H1 (cell line): ENCODE measurements at places on chromosomes 3 and 15. TPM values are rescaled to one million over a fixed set of nuclear protein-coding genes. Genes with fewer than 3 reads are reported as not detected.

GRCh38 chr15:101137312-101137940 lies 114.4 kb downstream of the CHSY1 start:
- no peaks in the 10 kb centered on the region for H3K36me3 ChIP-seq
- no peak overlapping the region for H3K4me3 ChIP-seq
- DNase-seq, result no peak
- no peaks in the 10 kb centered on the region for H3K27me3 ChIP-seq
- no peaks in the 10 kb centered on the region for H3K4me1 ChIP-seq

MEX3B gene
- 15.6 and 15.9 TPM in 2 replicates for total RNA-seq

DNA sequence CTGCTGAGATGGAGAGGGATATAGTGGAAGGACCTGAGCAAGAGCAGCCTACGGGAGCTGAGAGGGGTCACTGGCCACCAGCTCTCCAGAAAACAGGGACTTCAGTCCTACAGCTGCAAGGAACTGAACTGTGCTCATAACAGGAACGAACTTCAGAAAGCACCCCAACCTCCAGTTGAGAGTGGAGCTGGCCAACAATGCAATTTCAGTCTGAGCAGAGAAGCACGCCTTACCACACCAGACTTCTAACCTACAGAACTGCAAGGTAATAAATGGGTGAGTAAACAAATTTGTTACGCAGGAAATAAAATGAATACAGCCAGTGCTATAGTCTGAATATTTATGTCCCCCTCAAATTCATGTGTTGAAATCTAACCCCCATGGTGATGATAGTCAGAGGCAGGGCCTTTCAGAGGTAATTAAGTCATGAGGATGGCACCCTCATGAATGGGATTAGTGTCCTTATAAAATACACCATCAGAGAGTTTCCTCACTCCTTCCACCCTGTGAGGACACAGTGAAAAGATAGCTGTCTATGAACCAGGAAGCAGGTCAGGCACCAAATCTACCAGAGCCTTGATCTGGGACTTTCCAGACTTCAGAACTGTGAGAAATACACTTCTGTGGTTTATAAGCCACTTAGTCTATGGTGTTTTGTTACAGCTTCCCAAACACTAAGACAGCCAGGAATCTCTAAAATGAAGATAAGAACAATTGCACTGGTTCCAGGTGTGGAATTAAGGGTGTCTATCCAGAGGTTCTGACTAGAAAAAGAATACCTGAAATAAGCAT lies 58.6 kb downstream of the SYNM start:
- DNase-seq, result peak; percentile 7
- no peak overlapping the region for H3K4me3 ChIP-seq
- H3K27me3 ChIP-seq, result no peaks in the 10 kb centered on the region
- no peaks in the 10 kb centered on the region for H3K4me1 ChIP-seq

MED12L gene
- total RNA-seq, result 24.0 and 26.2 TPM in 2 replicates

CLDN16 gene
- total RNA-seq, result not detected in 2 replicates

- no peak overlapping the region for H3K4me3 ChIP-seq
- DNase-seq, result peak; percentile 74
- H3K27me3 ChIP-seq, result no peaks in the 10 kb centered on the region
- H3K27ac ChIP-seq, result no peak overlapping the region
- no peaks in the 10 kb centered on the region for H3K36me3 ChIP-seq
- H3K4me1 ChIP-seq, result no peaks in the 10 kb centered on the region; the same call in 1 of the 2 replicates
Measured at GRCh38 chr3:184727357-184728009, 15.6 kb upstream of the MAGEF1 start.

DNA sequence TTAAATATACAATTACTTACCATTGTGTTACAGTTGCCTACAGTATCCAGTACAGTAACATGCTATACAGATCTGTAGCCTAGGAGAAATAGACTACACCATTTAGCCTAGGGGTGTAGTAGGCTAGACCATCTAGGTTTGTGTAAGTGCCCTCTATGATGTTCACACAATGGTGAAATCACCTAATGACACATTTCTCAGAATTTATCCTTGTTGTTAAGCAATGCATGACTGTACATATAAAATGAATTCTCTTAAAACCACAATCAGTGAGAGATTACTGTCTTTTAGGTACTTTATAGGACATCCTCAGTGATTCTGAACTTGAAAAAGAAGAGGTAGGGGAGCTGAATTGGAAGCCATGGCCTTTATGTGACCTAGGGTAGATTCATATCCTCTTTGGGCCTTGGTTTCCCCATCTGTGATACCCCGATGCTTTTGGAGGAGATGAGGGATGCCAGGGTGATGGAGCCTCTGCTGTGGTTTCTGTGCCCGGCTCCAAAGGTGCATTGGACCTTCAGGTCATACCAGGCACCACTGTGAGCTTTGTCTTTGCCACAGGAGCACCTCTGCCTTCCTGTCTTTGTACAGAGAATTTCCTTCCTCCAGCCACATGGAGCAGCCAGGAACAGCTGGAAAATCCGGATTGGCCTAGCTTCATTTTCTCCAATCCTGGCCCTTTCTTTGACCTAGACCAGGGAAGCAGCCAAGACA lies 51.9 kb upstream of the FLNB start:
- DNase-seq, result no peak
- no peaks in the 10 kb centered on the region for H3K36me3 ChIP-seq
- H3K27me3 ChIP-seq, result no peaks in the 10 kb centered on the region

GRCh38 chr3:38651153-38651789 lies 1.8 kb upstream of the SCN5A start:
- peaks cover 33% of the 10 kb centered on the region for H3K27me3 ChIP-seq
- H3K4me3 ChIP-seq, result peak overlapping the region; percentile 59
- H3K27ac ChIP-seq, result no peak overlapping the region
- H3K4me1 ChIP-seq, result no peaks in the 10 kb centered on the region
- H3K36me3 ChIP-seq, result no peaks in the 10 kb centered on the region

DNA sequence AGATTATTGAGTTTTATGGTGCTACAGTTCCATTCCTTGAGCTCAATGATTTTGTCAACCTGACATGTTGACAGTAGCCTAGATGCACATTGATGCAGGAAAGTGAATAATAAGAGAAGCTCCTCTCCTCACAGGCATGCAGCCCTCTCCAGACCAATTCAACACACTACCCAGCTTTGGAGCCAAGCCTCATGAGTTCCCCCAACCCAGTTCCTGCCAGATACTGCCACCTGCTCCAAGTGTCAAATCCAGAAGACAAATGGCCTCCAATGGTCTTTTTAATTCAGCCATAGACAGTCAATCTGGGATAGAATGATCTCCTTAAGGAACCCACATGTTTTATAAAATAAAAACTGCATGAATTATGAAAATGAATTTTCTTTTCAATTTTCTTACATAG lies 83.7 kb upstream of the ARHGEF3 start:
- H3K27ac ChIP-seq, result no peak overlapping the region
- H3K4me1 ChIP-seq, result no peaks in the 10 kb centered on the region
- DNase-seq, result no peak
- H3K36me3 ChIP-seq, result no peaks in the 10 kb centered on the region
- no peaks in the 10 kb centered on the region for H3K27me3 ChIP-seq
- no peak overlapping the region for H3K4me3 ChIP-seq

DNA sequence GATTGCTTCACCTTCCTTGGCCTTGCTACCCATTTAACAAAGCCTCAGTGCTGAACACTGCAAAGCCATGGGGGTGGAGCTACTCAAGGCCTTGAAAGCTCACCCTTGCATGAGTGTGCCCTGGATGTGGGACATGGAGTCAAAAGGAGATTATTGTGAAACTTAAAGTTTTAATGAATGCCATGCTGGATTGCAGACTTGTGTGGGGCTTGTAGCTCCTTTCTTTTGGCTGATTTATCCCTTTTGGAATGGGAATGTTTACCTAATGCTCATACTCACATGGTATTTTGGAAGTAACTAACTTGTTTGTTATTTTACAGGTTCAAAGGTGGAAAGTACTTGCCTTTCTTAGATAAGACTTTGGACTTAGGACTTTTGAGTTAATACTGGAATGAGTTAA lies 538.5 kb upstream of the NECTIN3 start:
- H3K36me3 ChIP-seq, result no peaks in the 10 kb centered on the region
- H3K4me3 ChIP-seq, result no peak overlapping the region
- H3K27me3 ChIP-seq, result no peaks in the 10 kb centered on the region
- peaks cover 3% of the 10 kb centered on the region; the same call in 1 of the 2 replicates for H3K4me1 ChIP-seq

GRCh38 chr15:98433346-98433745 lies 215.0 kb upstream of the IGF1R start:
- peaks cover 10% of the 10 kb centered on the region; the same call in 1 of the 2 replicates for H3K27me3 ChIP-seq
- no peak for DNase-seq
- no peak overlapping the region for H3K4me3 ChIP-seq
- H3K36me3 ChIP-seq, result no peaks in the 10 kb centered on the region
- H3K4me1 ChIP-seq, result no peaks in the 10 kb centered on the region

DNA sequence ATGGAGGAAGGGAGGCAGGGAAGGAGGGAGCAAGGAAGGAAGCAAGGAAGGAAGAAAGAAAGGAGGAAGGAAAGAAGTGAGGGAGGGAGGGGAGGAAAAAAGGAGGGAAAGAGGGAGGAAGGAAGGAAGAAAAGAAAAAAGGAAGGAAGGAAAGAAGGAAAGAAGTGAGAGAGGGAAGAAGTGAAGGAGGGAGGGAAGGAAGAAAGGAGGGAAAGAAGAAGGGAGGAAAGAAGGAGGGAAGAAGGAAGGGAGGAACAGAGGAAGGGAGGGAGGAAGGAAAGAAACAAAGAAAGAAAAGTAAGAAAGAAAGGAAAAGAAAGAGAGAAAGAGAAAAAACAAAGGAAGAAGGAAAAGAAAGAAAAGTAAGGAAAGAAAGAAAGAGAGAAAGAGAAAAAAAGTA lies 183.0 kb upstream of the SLC24A5 start:
- no peak overlapping the region for H3K27ac ChIP-seq
- no peaks in the 10 kb centered on the region for H3K36me3 ChIP-seq
- DNase-seq, result no peak
- no peaks in the 10 kb centered on the region for H3K4me1 ChIP-seq

DNA sequence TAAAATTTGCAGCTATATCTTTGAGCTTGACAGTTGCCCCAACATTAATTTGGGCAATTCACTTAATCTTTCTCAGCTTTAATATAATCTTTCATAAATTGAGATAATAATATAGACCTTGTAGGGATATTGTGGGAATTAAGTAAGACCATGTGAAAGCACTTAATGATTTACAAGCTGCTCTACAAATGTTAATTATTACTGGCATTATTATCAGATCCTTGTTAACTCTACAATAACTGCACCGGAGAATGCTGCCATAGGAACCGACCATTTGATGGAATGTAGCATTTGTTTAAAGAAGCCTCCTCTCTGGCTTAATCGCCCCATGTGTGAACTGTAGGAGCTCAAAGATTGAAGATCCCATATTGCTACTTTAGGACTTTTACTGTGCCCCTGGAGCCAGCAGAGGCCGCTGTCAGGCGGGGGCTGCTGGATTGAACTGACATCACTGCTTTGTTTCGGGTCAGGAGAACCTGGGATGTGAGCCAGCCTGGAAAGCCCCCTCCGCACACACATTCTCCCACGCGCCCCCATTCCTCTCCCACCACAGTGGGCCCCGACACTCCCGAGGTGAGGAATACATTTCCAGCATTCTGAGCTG lies 154.2 kb upstream of the TNIK start:
- no peak overlapping the region for H3K27ac ChIP-seq
- no peaks in the 10 kb centered on the region for H3K4me1 ChIP-seq
- peak; percentile 76 for DNase-seq
- H3K36me3 ChIP-seq, result no peaks in the 10 kb centered on the region
- no peak overlapping the region for H3K4me3 ChIP-seq
- H3K27me3 ChIP-seq, result no peaks in the 10 kb centered on the region

DNA sequence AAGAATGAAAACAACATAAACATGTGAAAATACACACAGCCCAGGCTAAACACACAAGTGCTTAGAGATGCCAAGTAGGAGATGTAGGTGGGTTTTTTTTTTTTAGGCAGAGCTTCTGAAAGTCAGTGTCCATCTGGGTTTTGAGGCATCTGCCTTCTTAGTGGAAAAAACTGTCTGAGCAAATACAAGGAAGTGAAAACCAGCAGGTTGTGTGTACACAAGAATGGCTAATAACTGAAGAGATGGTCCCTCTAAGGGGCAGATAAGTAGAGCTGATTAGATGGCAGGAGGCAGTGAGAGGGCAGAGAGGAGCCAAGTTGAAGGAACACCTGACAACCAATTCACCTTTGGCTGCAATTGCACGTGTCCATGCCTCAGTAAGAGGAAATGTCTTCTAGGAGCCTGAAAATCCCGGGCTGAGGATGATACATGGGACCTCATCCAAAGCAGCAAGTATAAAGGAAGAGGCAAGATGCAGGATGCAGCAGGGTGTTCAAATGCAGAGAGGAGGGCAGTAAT lies 34.9 kb downstream of the CYP19A1 start:
- no peak overlapping the region for H3K27ac ChIP-seq
- no peaks in the 10 kb centered on the region for H3K4me1 ChIP-seq
- no peak for DNase-seq
- no peak overlapping the region for H3K4me3 ChIP-seq
- H3K27me3 ChIP-seq, result peaks cover 1% of the 10 kb centered on the region
- H3K36me3 ChIP-seq, result no peaks in the 10 kb centered on the region

NPAP1 gene
- 0.07 TPM in 1 of 2 replicates, not detected in the other for total RNA-seq
